Fibroblast of the aortic adventitia (primary cell): ENCODE measurements at places on chromosomes 5 and 9.

GRCh38 chr5:34485768-34486030, 170.4 kb upstream of the RAI14 start:
- no peak for DNase-seq

GRCh38 chr9:88628114-88628513, 93.1 kb downstream of the NXNL2 start:
- peak; percentile 35 for DNase-seq

- no peak for DNase-seq
Measured at GRCh38 chr5:155087036-155087435, 73.5 kb downstream of the KIF4B start.

DNA sequence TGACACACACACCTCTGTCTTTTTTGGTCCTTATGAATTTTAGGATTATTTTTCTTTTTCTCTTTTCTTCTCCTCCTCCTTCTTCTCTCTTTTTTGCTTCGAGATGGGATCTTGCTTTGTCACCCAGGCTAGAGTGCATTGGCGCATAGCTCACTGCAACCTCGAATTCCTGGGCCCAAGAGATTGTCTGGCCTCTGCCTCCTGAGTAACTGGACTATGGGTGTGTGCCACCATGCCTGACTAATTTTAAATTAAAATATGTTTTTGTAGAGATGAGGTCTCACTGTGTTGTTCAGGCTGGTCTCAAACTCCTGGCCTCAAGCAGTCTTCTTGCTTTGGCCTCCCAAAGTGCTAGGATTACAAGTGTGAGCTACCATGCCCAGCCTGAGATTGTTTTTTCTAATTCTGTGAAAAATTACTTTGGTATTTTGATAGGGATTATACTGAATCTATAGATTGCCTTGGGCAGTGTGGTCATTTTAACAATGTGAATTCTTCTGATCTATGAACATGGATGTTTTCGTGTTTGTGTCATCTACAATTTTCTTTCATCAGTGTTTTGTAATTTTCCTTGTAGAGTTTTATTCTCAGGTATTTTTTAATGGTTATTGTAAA, 7.7 kb downstream of the AHRR start:
- peak; percentile 34 for DNase-seq

DNA sequence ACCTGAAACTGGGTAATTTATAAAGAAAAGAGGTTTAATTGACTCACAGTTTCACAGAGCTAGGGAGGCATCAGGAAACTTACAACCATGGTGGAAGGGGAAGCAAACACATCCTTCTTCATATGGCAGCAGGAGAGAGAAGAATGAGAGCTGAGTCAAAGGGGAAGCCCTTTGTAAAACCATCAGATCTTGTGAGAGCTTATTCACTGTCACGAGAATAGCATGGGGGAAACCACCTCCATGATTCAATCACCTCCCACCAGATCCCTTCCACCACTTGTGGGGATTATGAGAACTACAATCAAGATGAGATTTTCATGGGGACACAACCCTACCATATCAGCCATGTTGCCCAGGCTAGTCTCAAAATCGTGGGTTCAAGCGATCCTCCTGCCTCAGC, 143.4 kb downstream of the FGF18 start:
- no peak for DNase-seq

- no peak for DNase-seq
Measured at GRCh38 chr5:109775130-109775529, 85.4 kb downstream of the MAN2A1 start.

- no peak for DNase-seq
Measured at GRCh38 chr9:60545878-60546385, 368.3 kb upstream of the SPATA31A5 start.

- DNase-seq, result no peak
Measured at GRCh38 chr9:35414889-35415288, 75.0 kb upstream of the RUSC2 start.

- no peak for DNase-seq
Measured at GRCh38 chr9:71490810-71491209, 277.5 kb downstream of the CEMIP2 start.

GRCh38 chr5:159921721-159922120, 5.4 kb downstream of the ADRA1B start:
- no peak for DNase-seq
